AG20443 (cell line): ENCODE measurements at places on chromosomes 6 and 20.
A peak's percentile ranks its signal among the peaks of the same experiment; 100 is the strongest.

GRCh38 chr6:131129689-131130553 is 5.3 kb upstream of the AKAP7 start:
- no peak for DNase-seq

DNA sequence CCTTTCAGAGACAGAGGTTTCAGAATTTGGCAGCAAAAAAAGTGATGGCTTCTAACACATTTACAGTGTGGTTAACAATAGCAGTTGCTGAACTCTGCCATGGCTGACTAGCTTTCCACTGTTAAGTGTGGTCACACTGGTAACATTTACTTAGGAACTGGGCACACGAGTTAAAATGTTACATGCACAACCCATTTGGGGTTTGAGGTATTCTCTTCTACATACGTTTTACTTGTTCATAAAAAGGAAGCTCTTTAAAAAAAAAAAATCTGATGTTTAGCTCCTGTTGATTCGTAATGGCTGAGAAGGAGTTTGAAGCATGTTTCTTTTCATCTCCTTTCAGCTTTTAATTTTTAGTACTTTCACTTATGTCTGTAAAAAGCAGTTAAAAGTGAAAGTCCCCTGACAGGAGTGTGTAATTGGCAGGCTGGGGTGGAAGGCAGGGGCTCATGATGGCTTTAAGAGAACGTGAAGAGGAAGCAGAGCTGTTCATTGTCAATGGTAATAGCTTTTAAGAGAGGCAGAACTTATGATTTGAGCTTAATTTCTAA is 245.9 kb downstream of the FARS2 start:
- no peak for DNase-seq

- DNase-seq, result no peak
Measured at GRCh38 chr6:111747829-111748228, 125.4 kb downstream of the FYN start.

GRCh38 chr6:43268782-43269272 is 25.5 kb downstream of the TTBK1 start:
- DNase-seq, result no peak

DNA sequence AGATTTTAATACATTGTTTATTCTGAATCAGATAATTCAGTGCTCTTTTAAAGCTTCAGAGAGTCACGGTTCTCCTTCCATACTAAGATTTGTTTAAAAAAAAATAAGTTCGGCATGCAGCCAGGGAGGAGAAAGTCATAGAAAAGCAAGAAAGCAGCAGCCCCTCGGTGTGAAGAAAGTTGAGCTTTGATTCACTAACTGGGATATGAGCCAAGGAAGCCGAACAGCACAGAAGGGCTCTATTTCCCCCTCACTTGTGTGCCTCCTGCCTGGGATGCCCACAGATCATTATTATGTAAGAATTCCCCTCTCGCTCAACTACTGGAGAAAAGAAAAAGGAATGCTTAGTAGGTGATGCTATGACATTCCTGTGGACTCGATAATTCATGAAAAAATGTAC is 69.3 kb upstream of the SYNJ2 start:
- DNase-seq, result peak; percentile 90

DNA sequence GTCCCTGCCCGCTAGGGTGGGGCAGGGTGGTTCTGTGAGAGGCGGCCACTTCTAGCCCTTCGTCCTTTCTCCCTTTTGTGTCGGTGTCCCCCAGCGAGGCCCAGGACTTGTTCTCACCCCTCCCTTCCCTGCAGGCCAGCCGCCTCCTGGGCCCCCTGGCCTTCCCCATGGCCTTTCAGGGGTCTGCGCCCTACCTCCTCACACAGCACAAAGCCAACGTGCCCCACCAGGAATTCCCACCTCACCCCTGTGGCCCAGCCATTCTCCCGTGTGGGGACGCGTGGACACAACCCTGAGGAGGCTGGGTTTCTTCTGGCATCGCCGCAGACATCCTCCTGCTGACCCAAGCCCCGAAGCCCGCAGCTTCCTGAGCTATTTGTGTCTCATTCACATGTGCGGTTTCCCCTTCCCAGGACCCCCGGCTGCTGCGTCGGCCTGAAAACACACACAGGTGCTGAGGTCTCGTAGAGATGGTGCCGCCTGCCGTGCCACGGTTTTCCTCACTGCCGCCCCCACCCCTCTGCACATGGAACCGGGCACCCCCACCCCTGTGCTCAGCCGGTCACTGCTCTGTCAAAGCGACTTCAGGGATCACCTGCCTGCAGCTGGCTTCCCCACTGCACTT is 375.8 kb downstream of the CDH4 start:
- no peak for DNase-seq

DNA sequence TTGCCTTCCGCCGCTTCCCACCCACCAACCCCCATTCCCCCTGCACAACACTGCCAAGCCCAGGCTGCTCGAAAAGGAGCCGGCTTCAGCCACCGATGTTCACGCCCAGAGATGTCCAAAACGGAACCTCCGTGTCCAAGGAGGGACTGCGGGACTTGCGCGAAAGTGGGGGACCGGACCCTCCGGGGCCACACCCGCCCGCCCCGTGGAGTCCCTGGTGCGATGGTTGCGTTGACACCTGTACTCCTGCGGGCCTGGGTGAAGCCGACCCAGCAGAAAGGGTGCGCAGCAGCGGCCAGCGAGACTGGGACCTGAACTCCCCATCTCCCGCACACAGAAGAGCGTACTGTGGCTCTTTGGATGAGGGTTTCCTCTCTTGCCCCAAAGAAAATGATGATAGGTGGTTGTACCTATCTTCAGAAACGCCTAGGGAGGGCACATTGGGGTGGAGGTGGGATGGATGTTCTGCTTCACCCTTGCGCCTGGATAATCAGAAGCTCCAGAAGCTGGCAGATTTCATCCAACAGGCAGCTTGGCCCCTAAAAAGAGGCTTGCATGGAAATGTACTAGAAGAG is 1.9 kb upstream of the VGLL2 start:
- no peak for DNase-seq

DNA sequence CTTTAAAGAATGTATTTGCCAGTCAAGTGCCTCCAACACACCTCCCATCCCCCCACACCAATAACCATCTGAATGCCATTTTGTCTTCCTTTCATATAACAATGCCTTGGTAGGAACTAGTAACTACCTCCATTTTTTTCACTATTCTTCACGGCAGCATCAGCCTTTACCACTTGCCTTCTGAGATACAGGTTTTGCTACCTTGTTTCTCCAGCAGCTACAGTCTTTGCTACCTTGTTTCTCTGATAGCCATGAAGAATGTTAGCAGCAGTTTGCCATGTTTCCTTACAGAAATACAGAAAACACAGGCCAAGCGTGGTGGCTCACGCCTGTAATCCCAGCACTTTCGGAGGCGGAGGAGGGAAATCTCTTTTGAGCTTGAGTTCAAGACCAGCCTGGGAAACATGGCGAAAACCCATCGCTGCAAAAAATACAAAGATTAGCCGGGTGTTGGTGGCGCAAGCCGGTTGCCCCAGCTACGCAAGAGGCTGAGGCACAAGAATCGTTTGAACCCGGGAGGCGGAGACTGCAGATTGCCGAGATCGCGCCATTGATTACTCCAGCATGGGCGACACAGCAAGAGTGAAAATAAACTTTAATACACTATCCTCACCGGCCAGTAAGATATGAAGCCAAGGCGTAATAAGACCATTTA is 100.9 kb downstream of the HFE start:
- no peak for DNase-seq

DNA sequence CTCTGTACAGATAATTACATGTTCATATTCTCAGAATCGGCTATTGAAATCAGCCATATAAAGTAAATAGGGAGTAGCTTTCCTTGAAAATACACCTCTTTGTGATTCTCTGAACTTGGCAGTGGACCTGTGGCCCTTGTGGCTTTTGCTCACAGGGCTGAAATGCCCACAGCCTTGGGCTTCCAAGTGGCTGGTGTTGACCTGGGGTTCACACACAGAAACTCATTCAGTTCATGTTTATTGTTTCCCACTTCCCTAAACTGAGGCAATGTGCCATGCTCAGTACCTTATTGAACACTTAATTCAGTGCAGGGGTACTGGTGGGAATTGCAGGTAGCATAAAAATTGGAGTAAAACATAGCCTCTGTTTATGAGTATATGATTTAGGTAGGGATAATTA is 19.1 kb upstream of the TULP4 start:
- DNase-seq, result no peak

DNA sequence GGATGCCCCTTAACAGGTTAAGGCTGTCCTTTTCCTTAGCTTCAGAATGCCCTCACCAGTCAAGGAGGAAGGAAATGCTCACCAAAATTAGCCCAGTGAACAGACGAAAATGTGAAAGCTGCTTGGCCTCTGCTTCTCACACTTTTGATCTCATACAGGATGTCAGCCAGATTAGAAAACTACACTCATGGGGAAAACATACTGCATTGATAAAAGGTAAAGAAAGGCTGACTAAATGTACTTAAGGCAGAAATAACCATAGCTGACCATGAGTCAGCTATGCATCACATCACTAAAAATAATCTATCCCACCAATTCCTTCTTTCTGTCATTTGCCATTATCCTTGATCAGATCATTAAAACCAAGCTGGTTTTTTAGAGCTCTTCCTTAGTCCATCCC is 198.4 kb upstream of the TENT5A start:
- peak; percentile 12 for DNase-seq

DNA sequence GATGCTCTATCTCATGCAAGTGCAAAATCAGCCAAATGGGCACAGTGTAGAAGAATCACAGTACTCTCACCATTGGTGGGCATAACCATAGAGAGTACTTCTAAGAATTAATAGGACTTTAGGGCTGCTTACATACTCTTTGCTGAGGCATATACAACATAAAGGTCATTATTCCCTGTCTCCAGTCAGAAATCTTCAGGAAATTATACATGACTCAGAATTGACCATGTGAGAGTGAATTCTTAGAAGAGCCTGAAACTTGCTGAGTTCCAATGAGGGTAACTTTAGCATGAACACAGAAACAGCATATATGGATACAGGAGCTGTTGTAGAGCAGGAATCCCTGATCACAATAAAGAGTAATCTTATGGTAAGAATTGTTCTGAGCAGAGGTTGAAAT is 498.7 kb downstream of the TENT5A start:
- DNase-seq, result no peak

DNA sequence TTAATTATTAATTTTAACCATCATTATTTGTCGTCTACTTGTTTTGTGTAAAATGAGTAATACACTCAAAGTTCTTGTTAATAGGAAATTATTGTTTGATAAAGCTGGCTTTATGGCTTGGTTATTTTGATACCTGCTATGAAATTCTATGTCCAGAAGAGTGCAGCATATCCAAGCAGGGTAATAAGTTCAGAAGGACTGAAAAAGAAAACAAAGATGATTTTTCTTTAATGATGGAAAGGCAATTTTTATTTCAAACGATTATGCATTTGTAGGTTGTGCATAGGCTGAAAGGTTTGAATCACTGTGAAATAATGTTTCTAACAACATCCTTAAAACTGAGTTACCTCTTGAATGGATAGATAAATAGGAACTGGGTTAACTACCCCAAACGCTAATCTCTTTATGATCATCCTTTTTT is 1.4 kb upstream of the MAN1A1 start:
- peak; percentile 27 for DNase-seq

DNA sequence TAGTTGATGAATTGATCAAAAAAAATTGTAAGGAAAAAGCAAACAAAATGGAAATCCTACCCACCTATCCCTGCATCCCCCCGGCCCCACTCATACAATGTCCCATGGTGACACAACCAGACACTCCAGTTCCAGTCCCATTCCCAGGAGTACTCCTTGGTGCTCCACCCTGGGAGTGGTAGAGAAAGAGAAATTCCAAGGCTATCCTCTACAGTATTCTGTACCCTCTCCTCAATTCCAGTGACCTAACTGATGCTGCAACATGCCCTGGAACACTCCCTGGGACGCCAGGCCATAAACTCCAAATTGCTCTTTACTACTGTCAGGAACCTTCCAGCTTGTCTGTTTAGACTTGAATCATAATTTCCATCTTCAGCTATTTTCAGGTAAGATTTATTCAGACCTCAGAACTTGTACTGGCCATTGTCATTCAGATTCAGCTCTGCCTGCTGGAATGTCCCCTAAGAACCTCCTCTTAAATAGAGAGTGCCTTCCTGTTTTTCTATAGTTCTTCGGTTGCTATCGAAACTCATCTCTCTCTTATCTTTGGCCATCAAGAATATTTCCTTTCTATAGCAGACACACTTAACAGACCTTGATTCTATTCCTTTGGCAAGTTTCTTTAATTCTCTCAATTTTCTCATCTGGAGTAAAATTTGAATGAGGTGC is 8.7 kb downstream of the GPX6 start:
- DNase-seq, result no peak

DNA sequence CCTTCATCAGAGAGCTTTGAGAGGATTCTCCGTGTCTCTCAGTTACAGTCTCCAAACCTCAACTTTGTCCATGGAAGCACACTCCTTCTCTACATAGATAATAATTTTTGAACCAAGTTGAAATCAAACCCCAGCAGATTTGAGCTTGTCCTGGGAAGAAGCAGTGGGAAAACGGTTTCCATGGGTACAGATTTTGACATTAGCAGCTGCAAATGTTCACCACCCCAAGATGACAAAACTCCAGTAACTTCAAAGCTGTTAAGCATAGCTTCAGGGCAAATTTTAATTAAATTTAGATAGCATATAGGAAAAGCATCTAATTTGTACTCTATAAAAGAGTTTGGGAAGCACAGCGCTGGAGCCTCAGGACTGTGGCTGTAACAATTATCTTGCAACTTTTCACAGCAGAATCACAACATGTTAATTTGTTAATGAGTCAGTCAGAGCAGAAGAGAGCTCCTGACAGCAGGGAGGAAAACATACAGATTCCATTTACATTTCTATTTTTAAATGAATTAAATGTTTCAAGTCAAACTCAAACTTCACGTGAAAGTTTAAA is 240.7 kb downstream of the BMP7 start:
- DNase-seq, result no peak

GRCh38 chr6:170265655-170266054 is 25.2 kb downstream of the DLL1 start:
- DNase-seq, result no peak

- DNase-seq, result no peak
Measured at GRCh38 chr6:2030682-2031244, 214.6 kb downstream of the GMDS start.

DNA sequence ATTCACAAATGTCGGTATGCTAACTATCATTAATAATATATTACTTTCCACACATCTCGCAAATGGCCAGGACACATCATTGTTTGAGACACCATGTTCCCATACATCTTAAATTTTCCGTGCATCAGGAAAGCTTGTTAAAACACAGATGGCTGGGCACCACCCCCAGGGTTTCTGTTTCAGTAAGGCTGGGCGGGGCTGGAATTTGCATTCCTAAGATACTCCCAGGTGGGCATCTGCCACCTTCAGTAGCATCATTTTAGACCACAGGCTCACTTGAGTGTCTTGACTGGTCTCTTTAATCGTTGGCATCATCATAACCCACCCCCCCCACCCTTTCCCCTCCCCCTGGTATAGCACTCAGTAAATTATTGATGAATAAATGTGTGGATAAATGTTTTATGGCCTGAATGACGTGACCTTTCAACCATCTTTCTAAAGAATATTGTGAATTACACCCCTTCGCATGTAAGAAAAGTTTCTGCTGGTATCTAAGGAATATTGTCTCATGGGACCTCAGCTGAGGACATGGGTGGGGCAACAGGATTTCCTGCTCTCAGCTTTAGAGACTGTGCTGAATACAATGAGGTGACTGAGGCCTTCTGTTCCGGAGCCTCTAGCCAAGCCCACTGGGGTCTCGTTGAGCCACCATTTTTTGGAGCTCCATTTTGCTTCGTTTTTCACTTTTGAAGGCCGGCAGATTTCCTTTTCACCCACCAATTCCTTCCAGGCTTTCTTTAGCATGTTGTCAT is 124.1 kb upstream of the NEDD9 start:
- DNase-seq, result no peak

- DNase-seq, result peak; percentile 21
Measured at GRCh38 chr6:155142168-155143028, 121.4 kb upstream of the CLDN20 start.
